Activated CD8-positive, alpha-beta memory T cell treated with anti-CD3 and anti-CD28 coated beads, Interleukin-2, amount 10 ng/mL, durations not matched to agents 7 days and 5 days (primary cell): ENCODE measurements at places on chromosomes 16 and 17. TPM values are rescaled to one million over a fixed set of nuclear protein-coding genes. Genes with fewer than 3 reads are reported as not detected.

The OTOP2 gene
- total RNA-seq: not detected

The PTGES3L gene
- not detected for total RNA-seq

The TBC1D3E gene
- total RNA-seq: not detected

The TRIM25 gene
- 227 TPM for total RNA-seq

The B3GNT9 gene
- 5.6 TPM for total RNA-seq

The PLA2G10 gene
- total RNA-seq: not detected

The PIK3R6 gene
- total RNA-seq: 1.3 TPM

The UBTF gene
- total RNA-seq: 158 TPM

The ZSWIM7 gene
- 10.3 TPM for total RNA-seq

- H3K4me1 ChIP-seq: no peaks in the 10 kb centered on the region
- DNase-seq: no peak
- no peak overlapping the region for H3K27ac ChIP-seq
- H3K27me3 ChIP-seq: no peaks in the 10 kb centered on the region
Measured at GRCh38 chr16:63461248-63461841, 1425.1 kb upstream of the CDH8 start.

GRCh38 chr16:1794221-1794871 lies 841 bp upstream of the IGFALS start:
- no peak for DNase-seq
- H3K36me3 ChIP-seq: peaks cover 2% of the 10 kb centered on the region
- no peak overlapping the region for H3K27ac ChIP-seq
- H3K4me3 ChIP-seq: no peak overlapping the region
- no peaks in the 10 kb centered on the region for H3K4me1 ChIP-seq

- peaks cover 41% of the 10 kb centered on the region for H3K36me3 ChIP-seq
- H3K27ac ChIP-seq: no peak overlapping the region
- peaks cover 11% of the 10 kb centered on the region for H3K4me1 ChIP-seq
- no peak overlapping the region for H3K4me3 ChIP-seq
- H3K27me3 ChIP-seq: no peaks in the 10 kb centered on the region
- DNase-seq: no peak
Measured at GRCh38 chr17:624341-624860, 90.2 kb downstream of the VPS53 start.

DNA sequence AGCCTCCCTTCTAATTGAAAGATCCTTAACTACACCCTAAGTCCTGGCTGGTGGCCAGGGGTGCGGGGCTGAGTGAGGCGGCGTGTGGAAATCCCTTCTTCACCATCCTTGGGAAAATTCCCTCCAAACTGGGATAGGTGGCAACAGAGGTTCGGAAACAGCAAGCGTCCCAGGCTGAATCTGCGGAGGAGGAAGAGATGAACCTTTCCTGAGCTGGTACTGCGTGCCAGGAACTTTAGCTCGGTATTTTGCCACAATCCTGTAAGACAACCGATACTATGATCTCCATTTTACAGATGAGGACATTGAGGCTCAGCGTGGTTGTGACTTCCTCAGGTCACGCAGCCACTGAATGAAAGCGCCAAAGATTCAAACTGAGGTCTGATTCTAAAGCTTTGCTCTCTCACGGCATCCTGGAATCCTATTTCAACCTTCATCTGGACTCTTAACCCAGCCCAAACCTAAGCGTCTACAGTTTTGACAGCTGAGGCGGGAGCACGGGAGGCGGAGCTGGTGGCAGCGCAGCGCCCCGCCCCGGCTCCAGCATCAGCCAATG lies 583 bp upstream of the CYLD start:
- peaks cover 30% of the 10 kb centered on the region for H3K36me3 ChIP-seq
- peak overlapping the region; percentile 93 for H3K4me3 ChIP-seq
- no peaks in the 10 kb centered on the region for H3K27me3 ChIP-seq
- peaks cover 37% of the 10 kb centered on the region for H3K4me1 ChIP-seq
- no peak for DNase-seq

DNA sequence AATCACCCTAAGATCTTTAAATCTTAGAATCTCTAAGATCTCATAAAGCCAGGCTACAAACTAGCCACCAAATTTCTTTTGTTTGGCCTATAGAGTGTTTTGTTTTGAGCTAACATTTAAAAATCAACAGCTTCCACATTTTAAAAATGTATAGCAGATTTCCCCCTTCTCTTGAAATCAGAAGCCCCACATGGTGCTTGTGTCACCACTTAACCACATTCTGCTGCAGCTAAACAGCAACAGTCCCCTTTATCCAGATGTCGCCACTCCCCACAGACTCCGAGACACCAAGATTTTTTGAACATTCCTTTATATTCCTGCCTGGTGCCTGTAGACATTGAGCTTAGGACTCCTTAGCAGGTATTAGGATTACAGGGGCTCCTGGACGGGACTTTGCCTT lies 16.0 kb downstream of the GUCY2D start:
- no peak overlapping the region for H3K4me3 ChIP-seq
- no peak for DNase-seq
- peaks cover 44% of the 10 kb centered on the region for H3K27me3 ChIP-seq
- H3K4me1 ChIP-seq: peaks cover 6% of the 10 kb centered on the region
- no peak overlapping the region for H3K27ac ChIP-seq

GRCh38 chr17:49403514-49404289 lies 11.0 kb downstream of the PHB1 start:
- peaks cover 46% of the 10 kb centered on the region for H3K4me1 ChIP-seq
- peaks cover 47% of the 10 kb centered on the region for H3K36me3 ChIP-seq
- peak overlapping the region; percentile 7 for H3K4me3 ChIP-seq
- H3K27me3 ChIP-seq: no peaks in the 10 kb centered on the region

DNA sequence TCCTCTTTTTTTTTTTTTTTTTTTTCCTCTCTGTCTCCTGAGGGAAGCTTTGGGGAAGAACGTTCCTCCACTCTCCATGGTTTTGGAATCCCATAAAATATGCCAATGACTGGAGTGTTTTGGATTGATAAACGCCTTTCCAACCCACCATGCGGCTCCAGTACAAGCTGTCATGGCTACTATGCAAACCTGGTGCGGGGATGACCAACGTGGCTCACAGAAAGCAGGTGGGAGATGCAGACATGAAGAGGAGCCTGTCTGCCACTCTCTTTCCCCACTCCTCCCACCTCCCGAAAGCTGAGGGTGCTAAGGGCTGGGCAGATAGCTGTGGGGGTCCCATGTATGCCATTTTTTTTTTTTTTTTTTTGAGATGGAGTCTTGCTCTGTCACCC lies 69.9 kb upstream of the SEC14L1 start:
- no peak for DNase-seq
- no peaks in the 10 kb centered on the region for H3K4me1 ChIP-seq
- H3K27ac ChIP-seq: no peak overlapping the region
- peaks cover 57% of the 10 kb centered on the region for H3K27me3 ChIP-seq
- H3K4me3 ChIP-seq: no peak overlapping the region
- no peaks in the 10 kb centered on the region for H3K36me3 ChIP-seq

- peaks cover 47% of the 10 kb centered on the region for H3K36me3 ChIP-seq
- no peak for DNase-seq
- H3K4me1 ChIP-seq: peaks cover 38% of the 10 kb centered on the region
- no peak overlapping the region for H3K27ac ChIP-seq
Measured at GRCh38 chr16:11848842-11849241, 2.5 kb downstream of the RSL1D1 start.

DNA sequence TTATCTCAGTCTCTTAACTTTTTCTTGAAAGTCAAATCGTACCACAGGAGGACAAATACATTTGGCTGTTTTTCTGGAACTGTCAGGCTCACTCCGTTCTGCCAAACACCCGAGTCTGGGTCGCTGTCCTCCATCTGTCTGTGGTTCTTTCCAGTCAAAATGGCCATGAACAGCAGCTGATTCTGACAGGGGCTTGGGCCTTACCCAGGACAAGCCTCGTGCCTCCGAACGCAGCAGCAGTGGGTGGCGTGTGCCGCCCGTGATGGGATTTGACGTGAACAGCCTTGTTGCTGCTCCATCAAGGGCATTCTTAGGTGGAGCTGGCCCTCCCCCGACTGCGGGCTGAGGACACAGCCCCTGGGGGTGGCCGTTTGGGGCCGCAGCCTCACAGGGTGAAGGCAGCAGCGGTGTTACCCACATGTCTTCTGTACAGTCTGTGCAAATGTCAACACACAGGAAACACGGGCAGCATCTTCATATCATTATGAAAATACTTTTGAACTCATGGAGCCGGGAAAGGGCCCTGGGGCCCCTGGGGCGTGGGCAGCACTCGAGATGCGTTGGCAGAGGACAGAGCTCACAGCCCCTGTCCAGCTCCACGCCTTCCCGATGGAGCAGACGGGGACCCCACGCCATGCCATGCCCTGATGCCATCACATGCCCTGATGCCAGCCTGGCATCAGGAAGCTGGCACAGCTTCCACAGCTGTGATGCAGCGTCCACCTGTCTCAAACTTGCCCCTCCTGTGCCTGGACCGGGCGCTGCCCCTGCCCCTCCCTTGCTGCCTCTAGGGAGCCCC lies 8.6 kb upstream of the ACSF3 start:
- no peak for DNase-seq
- H3K27ac ChIP-seq: no peak overlapping the region
- H3K27me3 ChIP-seq: peaks cover 5% of the 10 kb centered on the region
- H3K4me3 ChIP-seq: no peak overlapping the region

GRCh38 chr16:64878940-64879339 lies 242.9 kb downstream of the CDH11 start:
- DNase-seq: no peak
- no peaks in the 10 kb centered on the region for H3K4me1 ChIP-seq
- no peak overlapping the region for H3K4me3 ChIP-seq
- no peaks in the 10 kb centered on the region for H3K36me3 ChIP-seq

- no peaks in the 10 kb centered on the region for H3K36me3 ChIP-seq
- H3K4me3 ChIP-seq: no peak overlapping the region
- no peaks in the 10 kb centered on the region for H3K27me3 ChIP-seq
- no peak overlapping the region for H3K27ac ChIP-seq
Measured at GRCh38 chr17:81059026-81059425, 24.1 kb downstream of the BAIAP2 start.

DNA sequence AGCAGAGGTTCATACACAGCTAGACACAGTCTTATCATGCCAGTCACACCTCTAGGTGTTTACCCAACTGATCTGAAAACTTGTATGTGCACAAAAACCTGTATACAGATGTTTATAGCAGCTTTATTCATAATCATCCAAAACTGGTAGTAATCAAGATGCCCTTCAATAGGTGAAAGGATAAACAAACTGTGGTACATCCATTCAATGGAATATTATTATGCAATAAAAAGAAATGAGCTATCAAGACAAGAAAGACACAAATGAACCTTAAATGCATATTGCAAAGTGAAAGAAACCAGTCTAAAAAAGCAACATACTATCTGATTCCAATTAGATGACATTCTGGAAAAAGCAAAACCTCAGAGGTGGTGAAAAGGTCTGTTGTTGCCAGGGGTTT lies 47.6 kb upstream of the CNEP1R1 start:
- DNase-seq: no peak
- H3K4me1 ChIP-seq: no peaks in the 10 kb centered on the region
- H3K27me3 ChIP-seq: peaks cover 15% of the 10 kb centered on the region
- H3K27ac ChIP-seq: no peak overlapping the region
- H3K4me3 ChIP-seq: no peak overlapping the region

DNA sequence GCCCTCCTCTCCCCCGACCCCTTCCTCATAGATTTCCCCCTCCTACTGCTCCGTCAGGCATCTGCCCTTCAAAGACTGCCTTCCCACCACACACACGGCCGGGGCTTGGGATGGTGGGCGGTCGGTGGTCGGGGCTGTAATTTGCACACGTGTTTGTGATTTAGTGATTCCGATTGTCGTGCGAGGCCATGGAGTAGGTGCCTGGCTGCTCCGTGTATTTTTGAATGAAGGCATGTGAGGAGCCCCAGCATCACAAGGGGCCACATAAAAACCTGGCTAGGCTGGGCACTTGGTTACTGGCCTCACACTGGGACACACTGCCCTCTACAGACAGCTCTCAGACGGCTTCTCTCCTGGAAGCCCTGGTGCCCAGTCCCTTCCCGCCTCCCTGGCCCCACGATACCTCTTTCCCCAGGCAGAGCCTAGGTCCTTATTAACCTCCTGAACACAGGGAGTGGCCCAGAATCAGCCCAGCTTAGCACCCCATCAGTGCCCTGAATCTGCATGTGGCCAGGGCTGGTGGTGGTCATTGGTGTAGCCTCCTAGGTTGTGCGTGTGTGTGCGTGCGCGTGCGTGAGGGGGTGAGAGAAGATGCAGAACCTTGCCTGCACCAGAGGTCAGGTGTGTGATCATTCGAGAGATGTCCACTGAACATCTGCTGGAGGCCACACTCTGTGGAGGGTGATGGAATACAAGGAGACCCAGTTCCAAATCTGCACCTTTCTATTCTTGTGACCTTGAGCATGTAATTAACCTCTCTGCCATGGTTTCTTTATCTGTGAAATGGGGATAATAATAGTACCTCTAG lies 1.3 kb upstream of the SOCS1 start:
- peaks cover 29% of the 10 kb centered on the region for H3K4me1 ChIP-seq
- H3K36me3 ChIP-seq: peaks cover 29% of the 10 kb centered on the region
- peak overlapping the region; percentile 95 for H3K27ac ChIP-seq
- H3K27me3 ChIP-seq: peaks cover 14% of the 10 kb centered on the region
- peak overlapping the region; percentile 97 for H3K4me3 ChIP-seq

DNA sequence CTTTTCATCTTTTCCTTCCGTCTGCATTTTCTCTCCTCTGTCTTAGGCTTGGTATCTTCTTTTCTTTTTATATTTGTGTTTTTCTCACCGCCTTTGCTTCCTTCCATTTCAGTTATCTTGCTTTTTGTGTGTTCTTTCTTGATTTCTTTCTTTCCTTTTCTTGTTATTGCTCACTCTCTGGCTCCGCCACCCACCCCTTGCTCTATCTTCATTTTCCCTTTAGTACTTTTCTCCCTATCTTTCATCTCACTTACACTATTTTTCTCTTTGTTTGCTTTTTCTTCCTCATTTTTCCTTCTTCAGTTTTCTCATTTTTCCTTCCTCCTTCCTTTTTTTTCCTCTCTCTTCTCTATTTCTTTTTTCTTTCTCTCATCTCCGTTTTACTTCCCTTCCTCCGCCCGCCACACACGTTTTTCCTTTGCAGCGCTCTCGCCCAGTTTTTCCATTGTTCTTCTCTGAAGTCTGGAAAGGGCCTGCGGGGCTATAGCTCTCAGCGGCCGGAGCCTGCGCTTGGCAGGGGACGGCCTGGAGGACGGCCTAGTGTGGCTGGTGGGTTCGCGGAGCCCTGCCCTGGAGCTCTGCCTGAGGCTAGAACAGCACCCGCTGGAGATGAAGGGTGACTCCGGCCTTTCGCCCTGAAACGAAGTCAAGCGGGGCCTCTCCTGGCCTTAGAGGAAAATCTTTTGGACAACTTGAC lies 5.2 kb upstream of the HOXB13 start:
- peak overlapping the region; percentile 41 for H3K27ac ChIP-seq
- H3K27me3 ChIP-seq: peaks cover 97% of the 10 kb centered on the region
- H3K36me3 ChIP-seq: no peaks in the 10 kb centered on the region
- H3K4me3 ChIP-seq: peak overlapping the region; percentile 8
- peaks cover 11% of the 10 kb centered on the region for H3K4me1 ChIP-seq

- H3K4me1 ChIP-seq: peaks cover 8% of the 10 kb centered on the region
- no peaks in the 10 kb centered on the region for H3K27me3 ChIP-seq
- peaks cover 52% of the 10 kb centered on the region for H3K36me3 ChIP-seq
- H3K4me3 ChIP-seq: no peak overlapping the region
- DNase-seq: no peak
- H3K27ac ChIP-seq: no peak overlapping the region
Measured at GRCh38 chr17:1896243-1897104, 66.7 kb downstream of the RPA1 start.

GRCh38 chr16:55568207-55568606 lies 1.7 kb downstream of the CAPNS2 start:
- H3K27me3 ChIP-seq: peaks cover 25% of the 10 kb centered on the region
- no peak overlapping the region for H3K27ac ChIP-seq
- H3K36me3 ChIP-seq: no peaks in the 10 kb centered on the region
- H3K4me1 ChIP-seq: no peaks in the 10 kb centered on the region

GRCh38 chr17:65389426-65389825 lies 172.0 kb downstream of the AXIN2 start:
- peaks cover 10% of the 10 kb centered on the region for H3K27me3 ChIP-seq
- DNase-seq: no peak
- H3K36me3 ChIP-seq: no peaks in the 10 kb centered on the region
- no peak overlapping the region for H3K4me3 ChIP-seq
- no peak overlapping the region for H3K27ac ChIP-seq
